ENCODE measurements at places on chromosomes 4 and X.

DNA sequence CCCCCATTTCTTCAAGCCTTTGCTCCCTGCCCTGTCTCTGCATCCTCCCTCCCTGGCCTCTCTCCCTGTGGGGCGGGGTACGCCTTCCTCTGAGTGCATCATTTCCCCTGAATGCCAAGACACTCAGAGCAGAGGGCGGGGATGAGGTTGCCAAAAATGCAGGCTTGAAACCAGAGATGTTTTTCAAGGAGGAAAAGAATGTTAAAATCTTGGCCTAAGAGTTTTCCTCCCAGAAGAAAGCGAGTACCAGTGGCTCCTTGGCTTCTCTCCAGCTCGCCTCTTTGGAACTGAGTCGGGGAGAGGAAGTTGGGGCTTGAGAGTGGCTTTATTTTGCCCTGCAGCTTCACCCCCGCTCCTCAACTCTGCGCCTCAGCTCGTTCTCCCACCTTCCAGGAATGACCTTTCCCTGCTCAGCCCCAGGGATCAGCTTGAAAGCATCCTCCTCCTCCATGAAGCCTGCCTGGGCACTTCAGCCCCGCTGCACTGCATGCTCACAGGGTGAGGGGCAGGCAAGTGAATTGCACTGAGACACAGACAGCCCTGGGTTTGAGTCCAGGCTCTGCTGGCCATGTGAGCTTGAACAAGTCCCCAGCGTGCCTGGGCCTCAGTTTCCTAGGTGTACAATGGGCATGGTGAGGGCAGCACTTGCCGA lies 57.5 kb upstream of the SORCS2 start:
- no peak for DNase-seq

- no peak for DNase-seq
Observed at GRCh38 chr4:7598939-7599790, 164.4 kb upstream of the PSAPL1 start.

DNA sequence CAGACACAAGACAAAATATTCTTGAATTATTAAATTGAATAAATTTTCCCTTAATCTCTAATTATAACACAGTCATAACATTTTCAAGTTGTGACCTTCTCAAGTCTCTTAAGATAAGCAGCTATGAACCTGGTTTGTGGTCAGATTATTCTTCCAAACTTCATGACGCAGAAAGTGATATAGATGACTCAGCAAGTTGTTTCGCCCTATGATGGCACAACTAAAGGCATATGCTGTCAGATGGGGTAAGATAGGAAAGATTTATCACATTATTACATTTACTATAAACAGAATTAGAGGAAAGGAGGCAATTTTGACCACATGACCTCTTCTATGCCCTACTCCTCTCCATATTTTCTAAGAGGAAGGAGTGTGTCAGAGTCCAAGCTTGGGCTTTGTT lies 4.6 kb upstream of the DCAF12L2 start:
- DNase-seq = no peak

GRCh38 chr4:169630069-169630468 lies 9.7 kb downstream of the CLCN3 start:
- DNase-seq = no peak

DNA sequence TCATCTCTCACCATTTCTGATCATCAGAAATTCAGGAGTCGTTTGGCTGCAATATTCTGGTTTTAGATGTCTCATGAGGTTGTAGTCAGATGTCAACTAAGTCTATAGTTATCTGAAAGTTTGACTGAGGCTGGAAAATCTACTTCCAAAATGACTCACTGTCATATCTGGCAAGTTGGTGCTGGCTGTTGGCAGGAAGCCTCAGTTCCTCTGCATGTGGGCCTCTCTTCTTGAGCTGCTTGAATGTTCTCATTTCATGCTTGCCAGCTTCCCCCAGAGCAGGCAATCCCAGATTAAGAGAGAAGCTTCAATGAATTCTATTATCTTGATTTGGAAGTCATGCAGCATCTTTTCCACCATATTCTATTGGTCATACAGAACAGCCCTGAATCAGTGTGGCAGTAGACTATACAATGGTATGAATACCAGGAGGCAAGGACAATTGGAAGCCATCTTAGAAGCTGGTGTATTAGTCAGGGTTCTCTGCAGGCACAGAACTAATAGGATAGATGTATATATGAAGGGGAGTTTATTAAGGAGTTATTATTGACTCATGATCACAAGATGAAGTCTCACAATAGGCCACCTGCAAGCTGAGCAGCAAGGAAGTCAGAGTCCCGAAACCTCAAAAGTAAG lies 46.8 kb upstream of the ELF2 start:
- peak; percentile 58 for DNase-seq

DNA sequence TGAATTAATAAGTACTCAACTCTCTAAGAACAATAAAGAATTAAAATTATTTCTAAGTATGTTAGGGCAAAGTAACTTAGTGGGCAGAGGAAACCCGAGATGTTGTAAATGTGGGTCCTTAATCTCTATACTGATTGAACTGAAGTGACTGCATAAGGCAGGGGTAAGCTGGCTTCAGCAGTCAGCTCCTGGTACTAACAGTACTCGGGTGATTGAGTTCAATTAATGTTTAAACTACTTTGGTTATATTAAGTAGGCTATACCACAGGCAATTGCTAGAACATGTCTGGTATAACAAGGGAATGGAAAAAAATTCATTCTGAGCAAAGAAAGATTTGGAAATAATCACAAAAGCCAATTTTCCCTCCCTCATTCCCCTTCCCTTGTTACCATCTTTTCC lies 90.7 kb downstream of the LNX1 start:
- no peak for DNase-seq

GRCh38 chr4:114108869-114109268 lies 129.4 kb upstream of the ARSJ start:
- DNase-seq = no peak

DNA sequence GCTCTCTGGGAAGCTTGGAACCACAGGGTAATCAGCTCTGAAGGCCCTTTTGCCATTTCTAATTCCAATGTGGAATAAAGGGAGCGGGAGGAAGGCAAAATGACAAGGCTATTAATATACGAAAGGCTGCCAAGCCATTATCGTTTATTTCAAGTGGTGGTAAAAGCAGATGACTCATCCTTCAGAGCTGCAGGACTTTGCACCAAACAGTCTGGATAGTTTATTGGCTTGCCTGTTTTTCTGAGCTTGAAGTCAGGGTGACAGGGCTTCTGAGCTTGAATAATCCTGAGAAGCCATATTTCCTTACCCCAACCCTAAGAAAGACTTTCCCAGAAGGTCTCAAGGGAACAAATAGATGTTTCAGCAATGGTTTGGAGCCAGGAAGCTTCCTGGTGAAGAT lies 7.7 kb upstream of the GABRE start:
- DNase-seq = no peak

GRCh38 chr4:78747475-78747922 lies 28.7 kb upstream of the BMP2K start:
- no peak for DNase-seq

DNA sequence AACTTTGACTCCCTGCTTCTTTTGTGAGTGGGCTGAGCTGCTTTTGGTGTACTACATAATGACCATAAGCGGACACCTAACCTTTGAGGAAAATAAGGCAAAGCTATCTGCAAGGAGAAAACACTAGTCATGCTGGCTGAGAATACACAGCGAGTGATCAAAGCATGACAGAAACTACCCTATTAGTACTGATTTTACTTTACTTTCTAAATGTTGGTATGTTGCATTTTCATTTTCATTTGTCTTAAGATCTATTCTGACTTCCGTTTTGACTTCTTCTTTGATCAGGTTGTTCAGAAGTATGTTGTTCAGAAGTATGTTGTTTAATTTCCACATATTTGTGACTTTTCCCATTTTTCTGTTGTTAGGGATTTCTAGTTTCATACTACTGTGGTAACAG lies 361.1 kb downstream of the TRAM1L1 start:
- no peak for DNase-seq

- no peak for DNase-seq
Observed at GRCh38 chrX:45715748-45716147, 515.1 kb upstream of the DIPK2B start.

GRCh38 chr4:19725130-19725529 lies 526.6 kb upstream of the SLIT2 start:
- no peak for DNase-seq

- no peak for DNase-seq
Observed at GRCh38 chr4:74175379-74175778, 17.5 kb downstream of the MTHFD2L start.

GRCh38 chrX:42803320-42803719 lies 25.4 kb upstream of the PPP1R2C start:
- no peak for DNase-seq

DNA sequence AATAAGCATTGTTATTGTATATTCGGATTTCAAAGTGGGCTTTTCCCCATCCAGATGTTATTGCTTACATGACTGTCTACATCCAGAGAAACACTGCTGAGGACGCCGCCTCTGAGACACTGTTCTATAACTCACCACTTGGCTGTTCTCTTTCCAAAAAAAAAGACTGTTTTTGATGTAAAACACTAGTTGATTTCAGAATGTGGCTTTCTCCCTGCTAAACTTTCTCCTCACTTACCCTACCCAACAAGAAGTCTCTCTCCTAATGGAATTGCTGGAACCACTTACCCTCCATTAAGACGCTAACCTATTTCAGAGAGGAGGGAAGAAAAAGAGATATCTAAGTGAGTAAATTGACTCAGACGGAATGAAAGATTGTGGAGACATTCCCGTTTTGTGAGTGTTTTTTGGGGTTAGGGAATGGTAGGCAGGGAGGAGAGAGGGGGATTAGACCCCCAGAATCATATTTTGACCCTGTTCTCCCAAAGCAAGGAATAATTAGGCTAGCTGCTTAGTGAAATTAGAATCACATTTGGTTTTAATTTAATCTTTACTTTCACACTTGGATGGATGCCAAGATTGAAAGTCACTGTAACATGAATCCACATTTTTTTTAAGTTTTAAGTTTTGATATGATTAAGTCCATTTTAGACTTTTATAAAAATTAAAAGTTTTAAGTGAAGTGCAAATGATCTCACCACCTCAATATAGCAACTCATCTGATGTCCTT lies 174.9 kb downstream of the CHIC2 start:
- no peak for DNase-seq

- no peak for DNase-seq
Observed at GRCh38 chr4:164800786-164801185, 46.9 kb downstream of the SMIM31 start.

- no peak for DNase-seq
Observed at GRCh38 chr4:173448103-173448502, 49.2 kb upstream of the SCRG1 start.

DNA sequence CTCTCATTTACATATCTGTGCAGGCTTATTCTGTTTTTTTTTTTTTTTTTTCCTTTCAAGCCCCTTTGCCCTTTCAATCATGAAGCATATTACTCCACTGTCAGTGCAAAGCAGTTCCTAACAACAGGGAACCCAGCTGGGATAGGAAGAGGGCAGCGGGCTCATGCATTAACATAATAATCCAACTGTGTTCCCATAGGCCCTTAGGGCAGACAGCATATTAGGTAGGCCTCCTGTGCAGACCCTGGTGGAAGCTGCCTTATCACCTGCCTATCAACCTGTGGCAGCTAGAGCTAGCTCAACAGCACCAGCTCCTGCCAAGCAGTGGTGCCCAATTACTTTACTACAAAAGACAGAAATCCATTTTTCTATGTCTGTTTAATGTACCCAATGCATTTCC lies 49.3 kb downstream of the SLC10A7 start:
- no peak for DNase-seq
